ENCODE measurements at places on chromosomes 4 and X.

DNA sequence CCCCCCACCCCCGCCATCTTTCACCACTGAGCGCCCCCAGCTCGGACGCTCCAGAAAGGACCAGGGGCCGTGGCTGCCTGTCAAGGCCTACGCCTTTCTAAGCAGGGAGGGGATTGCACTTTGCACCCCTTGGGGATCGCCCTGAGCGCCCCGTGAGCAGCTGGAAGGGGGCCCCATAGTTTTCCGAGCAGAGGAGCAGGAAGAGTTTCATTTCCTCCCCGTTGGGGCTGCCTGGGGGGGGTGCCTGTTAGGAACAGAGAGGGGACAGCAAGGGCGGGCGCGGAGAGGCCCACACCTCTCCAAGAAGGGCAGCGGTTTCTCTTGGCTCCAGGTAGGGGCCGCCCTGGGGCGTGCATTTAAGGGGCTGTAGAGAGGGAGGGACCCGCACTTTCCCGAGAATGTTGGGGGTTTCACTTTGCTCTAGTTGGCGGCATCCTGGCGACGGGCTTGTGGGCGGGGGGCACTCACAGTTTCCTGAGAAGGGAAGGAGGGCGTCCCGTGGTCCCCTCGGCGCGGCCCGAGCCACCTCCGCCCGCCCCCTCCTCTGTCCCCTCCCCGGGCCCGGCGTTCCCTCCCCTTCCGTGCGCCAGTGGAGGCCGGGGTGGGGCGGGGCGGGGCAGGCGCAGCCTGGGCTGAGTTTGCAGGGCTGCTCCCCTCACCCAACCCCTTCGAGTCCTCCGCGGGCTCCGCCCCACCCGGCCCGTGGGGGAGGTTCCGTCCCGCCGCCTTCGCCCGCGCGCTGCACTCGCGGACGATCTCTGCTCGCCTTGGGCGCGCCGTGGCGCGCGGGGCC lies 82.3 kb upstream of the CD99 start:
- DNase-seq: peak; percentile 62

GRCh38 chr4:7500404-7500803 lies 65.7 kb upstream of the PSAPL1 start:
- no peak for DNase-seq

GRCh38 chrX:22628275-22628674 lies 355.6 kb downstream of the CBLL2 start:
- DNase-seq: no peak

GRCh38 chr4:129358571-129358970 lies 262.6 kb downstream of the C4orf33 start:
- peak; percentile 66 for DNase-seq

DNA sequence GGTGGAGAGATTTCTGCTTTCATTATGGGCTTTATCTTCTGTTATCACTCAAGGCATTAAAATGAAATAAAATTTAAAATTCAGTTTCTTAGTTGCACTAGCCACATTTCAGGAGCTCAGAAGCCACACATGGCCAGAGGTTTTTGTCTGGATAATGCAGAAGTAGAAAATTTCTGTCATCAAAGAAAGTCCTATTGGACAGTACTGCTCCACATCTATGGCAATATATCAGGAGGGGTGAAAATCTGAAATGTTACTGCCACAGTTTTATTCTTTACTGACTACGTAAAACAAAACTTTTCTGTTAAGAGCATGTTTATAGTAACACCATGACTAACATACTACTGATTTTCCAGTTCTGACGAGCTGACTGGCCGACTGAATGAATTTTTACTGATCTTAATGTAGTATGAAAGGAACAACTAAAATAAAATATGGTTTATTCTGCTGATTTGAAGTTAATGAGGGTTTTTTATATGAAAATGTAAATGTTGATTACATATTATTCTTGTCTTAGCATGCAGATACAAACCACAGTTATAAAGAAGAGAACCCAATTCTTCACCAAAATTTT lies 264.0 kb upstream of the HAND2 start:
- DNase-seq: no peak

GRCh38 chr4:175450446-175450845 lies 361.6 kb downstream of the GPM6A start:
- DNase-seq: no peak
